Peyer's patch (tissue), 4 donors: ENCODE measurements at places on chromosomes 7 and 10. TPM values are rescaled to one million over a fixed set of nuclear protein-coding genes. Genes with fewer than 3 reads are reported as not detected.

CASP7 gene
- 47.9 TPM for total RNA-seq

EPDR1 gene
- 21.7 TPM for total RNA-seq

PRPS1L1 gene
- total RNA-seq: not detected

NKX1-2 gene
- total RNA-seq: not detected

RHOBTB1 gene
- total RNA-seq: 11.7 TPM

SUFU gene
- 9.9 TPM for total RNA-seq

AMPH gene
- total RNA-seq: 4.4 TPM

GRCh38 chr10:50946991-50947781 lies 61.8 kb upstream of the A1CF start:
- no peak for DNase-seq
- no peak overlapping the region for H3K4me3 ChIP-seq
- H3K4me1 ChIP-seq: no peaks in the 10 kb centered on the region
- H3K27me3 ChIP-seq: no peaks in the 10 kb centered on the region

DNA sequence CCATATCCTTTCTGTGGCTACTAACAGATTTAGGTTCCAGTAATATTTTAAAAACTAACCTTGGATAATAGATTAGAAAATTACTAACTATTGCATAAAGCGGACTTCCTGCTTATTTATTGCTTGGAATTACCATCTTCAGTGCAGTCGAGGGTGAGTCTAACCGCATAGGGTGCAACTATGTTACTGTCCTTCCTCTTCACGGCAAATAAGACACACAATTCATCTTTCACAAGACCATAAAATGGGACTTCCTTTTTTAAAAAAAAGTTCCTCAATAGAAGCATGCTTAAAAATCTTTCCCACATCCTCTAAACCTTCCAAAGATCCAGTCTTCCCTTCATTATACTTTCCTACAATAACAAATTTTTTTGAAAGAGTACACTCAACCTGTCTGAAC lies 2.1 kb downstream of the SLC25A40 start:
- H3K27me3 ChIP-seq: no peaks in the 10 kb centered on the region
- no peak overlapping the region for H3K4me3 ChIP-seq
- H3K4me1 ChIP-seq: no peaks in the 10 kb centered on the region
- no peaks in the 10 kb centered on the region for H3K36me3 ChIP-seq
- no peak for DNase-seq

DNA sequence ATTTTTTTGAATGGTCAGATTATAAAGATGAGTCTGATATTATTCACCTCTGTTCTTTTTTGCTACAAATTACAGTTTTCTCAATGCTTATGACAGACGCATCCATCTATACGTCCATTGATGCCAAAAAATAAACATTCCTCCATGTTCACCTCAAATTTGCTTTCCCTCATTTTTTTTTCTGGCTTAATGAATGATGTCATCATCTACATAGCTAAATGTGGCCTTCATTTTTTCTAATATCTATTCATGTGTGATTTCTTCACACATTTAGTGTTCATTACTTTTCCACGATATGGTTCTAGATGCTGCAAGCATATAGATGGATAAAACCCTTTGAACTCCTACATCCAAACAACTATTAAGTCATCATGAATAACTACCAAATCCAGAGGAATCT lies 163.1 kb downstream of the MAGI2 start:
- no peaks in the 10 kb centered on the region for H3K36me3 ChIP-seq
- no peaks in the 10 kb centered on the region for H3K4me1 ChIP-seq
- H3K27ac ChIP-seq: no peak overlapping the region
- H3K27me3 ChIP-seq: no peaks in the 10 kb centered on the region

DNA sequence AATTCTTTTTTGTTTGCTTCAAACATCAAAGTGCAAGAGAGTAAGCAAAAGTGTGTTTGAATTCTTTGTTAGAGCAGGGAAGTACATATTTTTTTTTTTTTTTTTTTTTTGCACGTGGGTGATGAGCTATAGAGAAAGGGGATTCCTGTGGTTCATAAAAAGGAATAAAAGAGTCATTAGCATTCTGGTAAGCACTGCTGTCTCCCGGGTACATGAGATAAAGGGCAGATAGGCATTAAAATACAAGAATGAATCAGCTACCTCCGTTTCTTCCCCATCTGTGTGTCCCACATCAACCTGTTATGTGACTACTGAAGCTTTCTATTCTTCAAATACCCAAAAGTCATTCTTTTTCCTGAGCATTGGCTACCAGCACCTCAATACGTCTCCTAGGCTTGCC lies 102.4 kb upstream of the SEMA3D start:
- no peak overlapping the region for H3K4me3 ChIP-seq
- no peaks in the 10 kb centered on the region for H3K27me3 ChIP-seq
- H3K4me1 ChIP-seq: no peaks in the 10 kb centered on the region
- DNase-seq: no peak

- no peaks in the 10 kb centered on the region for H3K36me3 ChIP-seq
- no peak for DNase-seq
- no peak overlapping the region for H3K4me3 ChIP-seq
These were observed 82.7 kb upstream of the C1GALT1 start for GRCh38 chr7:7099584-7100014.

DNA sequence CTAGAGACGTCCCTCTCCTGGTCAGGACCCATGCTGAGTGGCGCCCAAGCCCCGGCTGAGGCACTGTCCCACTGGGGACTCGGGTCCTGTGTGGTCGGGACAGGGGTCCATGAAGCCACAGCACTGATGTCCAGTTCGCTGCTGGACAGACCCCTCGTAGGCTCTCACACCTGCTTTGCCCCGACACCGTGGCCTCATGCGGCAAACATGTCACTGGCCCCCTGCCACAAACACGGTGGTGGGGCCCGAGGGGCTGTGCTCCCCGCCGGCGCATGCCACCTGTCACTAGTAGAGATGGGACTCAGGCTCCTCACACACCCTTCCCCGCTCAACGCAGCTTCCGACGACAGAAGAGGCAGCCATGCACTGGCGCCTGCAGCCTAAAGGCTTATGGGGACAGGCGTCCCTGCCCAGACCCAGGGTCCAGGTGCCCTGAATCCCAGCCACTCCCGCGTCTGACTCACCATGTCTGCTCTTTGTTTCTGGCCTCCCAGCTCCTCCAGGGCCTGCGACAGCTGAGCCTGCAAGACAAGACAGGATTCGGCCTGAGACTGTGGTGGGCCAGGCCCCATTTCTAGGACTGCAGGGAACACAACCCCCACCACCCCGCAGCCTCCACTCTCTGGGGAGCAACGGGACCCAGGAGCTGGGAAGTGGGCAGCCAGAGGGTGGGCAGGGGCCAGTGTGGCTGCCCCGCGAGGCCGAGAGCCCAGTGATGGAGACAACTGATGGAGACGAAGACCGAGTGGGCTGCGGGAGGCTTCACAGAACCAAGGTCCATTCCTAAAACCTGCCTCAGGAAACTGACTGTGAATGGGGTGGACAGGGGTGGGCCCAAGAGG lies 230.9 kb downstream of the MAD1L1 start:
- no peak overlapping the region for H3K4me3 ChIP-seq
- no peaks in the 10 kb centered on the region for H3K4me1 ChIP-seq
- H3K27me3 ChIP-seq: no peaks in the 10 kb centered on the region
- H3K36me3 ChIP-seq: no peaks in the 10 kb centered on the region

DNA sequence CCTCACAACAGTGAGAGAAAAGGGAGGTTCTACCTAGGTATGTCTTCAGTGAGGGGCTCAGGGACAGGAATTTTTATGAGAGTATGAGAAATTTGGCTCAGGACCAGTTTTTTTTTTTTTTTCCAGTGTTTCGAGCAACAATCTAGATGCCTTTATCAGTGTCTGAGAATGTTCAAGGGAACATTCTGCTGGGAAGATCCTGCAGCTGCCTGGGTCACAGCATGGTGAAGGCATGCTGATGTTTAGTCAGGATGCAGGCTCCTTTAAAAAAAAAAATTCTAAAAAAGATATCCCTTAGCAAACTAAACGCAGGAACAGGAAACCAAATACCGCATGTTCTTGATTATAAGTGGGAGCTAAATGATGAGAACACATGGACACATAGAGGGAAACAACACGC lies 31.0 kb downstream of the SBDS start:
- H3K4me3 ChIP-seq: no peak overlapping the region
- H3K4me1 ChIP-seq: no peaks in the 10 kb centered on the region
- DNase-seq: no peak
- no peaks in the 10 kb centered on the region for H3K36me3 ChIP-seq

DNA sequence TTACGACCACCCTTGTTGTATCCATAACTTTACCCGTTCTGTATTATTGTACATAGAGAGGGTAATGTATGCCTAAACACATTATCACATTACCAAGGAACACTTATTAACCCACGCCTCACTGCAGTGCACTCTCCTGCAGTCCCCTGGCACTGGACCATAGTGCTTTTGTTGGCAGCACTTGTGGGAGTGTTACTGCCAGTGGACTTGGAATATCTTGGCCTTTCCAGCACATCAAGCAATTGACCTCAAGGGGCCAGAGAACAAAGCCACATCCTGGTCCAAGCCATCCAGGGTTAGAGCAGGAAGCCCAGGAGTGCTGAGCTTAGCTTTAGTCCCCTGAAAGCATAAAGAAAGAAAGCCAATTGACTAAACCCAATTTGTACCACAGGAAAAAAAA lies 304.2 kb downstream of the PCDH15 start:
- no peak overlapping the region for H3K4me3 ChIP-seq
- DNase-seq: no peak
- no peak overlapping the region for H3K27ac ChIP-seq
- no peaks in the 10 kb centered on the region for H3K36me3 ChIP-seq

GRCh38 chr7:103765901-103766300 lies 223.6 kb downstream of the RELN start:
- H3K27ac ChIP-seq: no peak overlapping the region
- no peak overlapping the region for H3K4me3 ChIP-seq
- H3K4me1 ChIP-seq: no peaks in the 10 kb centered on the region
- no peaks in the 10 kb centered on the region for H3K36me3 ChIP-seq

DNA sequence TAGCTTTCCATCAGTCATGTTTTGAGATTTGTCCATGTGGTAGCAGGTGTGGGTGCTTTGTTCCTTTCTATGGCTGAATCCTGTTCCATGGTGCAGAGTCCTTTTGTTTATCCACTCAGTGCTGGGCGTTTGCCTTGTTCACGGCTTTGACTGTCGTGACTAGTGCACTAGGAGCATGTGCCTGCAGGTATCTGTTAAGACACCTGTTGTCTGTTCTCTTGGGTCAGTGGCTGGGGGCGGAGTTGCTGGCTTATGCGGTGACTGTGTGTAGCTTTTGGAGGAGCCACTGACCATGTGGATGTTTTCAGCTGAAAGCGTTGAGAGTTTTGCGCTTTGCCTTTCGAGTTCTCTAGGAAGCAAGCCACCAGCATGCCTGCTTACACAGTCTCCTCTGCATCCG lies 573.1 kb upstream of the FOXK1 start:
- H3K4me1 ChIP-seq: no peaks in the 10 kb centered on the region
- no peak overlapping the region for H3K4me3 ChIP-seq
- DNase-seq: no peak
- H3K36me3 ChIP-seq: no peaks in the 10 kb centered on the region
- no peak overlapping the region for H3K27ac ChIP-seq

DNA sequence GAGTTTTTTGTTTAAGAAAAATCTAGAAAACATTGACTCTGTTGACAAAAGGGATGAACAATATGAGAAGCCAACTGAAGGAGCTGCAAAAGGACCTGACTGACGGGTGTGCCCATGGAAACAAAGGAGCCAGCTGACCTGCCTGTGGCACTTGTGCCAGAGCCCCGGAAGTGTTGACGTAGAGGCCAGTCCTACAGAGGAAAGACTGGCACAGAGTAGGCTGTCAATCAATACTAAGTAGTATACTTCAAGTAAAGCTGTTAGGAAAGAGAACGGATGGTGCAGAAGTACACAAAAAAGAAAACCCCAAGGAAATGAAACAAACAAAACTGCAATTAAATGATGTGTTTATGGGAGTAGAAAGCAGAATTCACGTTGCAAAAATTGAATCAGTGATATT lies 19.0 kb upstream of the ABI1 start:
- peak; percentile 64 for DNase-seq
- no peak overlapping the region for H3K27ac ChIP-seq
- no peak overlapping the region for H3K4me3 ChIP-seq
- no peaks in the 10 kb centered on the region for H3K27me3 ChIP-seq
- no peaks in the 10 kb centered on the region for H3K36me3 ChIP-seq

DNA sequence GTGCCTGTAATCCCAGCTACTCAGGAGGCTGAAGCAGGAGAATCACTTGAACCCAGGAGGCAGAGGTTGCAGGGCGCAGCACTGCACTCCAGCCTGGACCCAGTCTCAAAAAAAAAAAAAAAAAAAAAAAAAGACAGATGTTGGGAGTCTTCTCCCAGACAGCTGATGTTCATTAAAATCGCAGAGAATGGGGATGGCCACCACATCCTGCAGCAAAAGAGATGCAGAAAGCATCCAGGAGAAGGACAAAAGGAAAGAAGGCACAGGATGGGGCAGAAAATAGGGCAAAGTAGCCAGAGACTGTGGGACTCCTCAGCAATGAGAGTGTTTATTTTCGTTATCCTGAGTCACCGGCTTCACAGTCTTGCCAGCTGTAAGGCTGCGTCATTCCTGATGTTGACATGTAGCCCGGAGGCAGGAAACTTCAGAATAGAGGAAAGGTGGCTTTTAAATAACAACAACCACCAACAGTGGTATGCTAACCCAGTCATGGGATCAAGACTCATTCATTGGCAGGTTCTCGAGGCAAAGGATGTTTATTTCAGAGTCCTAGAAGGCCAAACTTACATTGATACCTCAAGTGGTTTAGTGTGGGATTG lies 149.5 kb upstream of the SVIL start:
- no peak overlapping the region for H3K4me3 ChIP-seq
- no peak for DNase-seq
- no peaks in the 10 kb centered on the region for H3K4me1 ChIP-seq
- H3K27ac ChIP-seq: no peak overlapping the region
- no peaks in the 10 kb centered on the region for H3K36me3 ChIP-seq

- no peak overlapping the region for H3K4me3 ChIP-seq
- H3K27me3 ChIP-seq: no peaks in the 10 kb centered on the region
- H3K36me3 ChIP-seq: no peaks in the 10 kb centered on the region
These were observed 54.9 kb downstream of the MET start for GRCh38 chr7:116726713-116727431.

- DNase-seq: no peak
- H3K4me3 ChIP-seq: no peak overlapping the region
- no peak overlapping the region for H3K27ac ChIP-seq
- no peaks in the 10 kb centered on the region for H3K27me3 ChIP-seq
These were observed 207.6 kb upstream of the TMEM72 start for GRCh38 chr10:44703241-44704155.

DNA sequence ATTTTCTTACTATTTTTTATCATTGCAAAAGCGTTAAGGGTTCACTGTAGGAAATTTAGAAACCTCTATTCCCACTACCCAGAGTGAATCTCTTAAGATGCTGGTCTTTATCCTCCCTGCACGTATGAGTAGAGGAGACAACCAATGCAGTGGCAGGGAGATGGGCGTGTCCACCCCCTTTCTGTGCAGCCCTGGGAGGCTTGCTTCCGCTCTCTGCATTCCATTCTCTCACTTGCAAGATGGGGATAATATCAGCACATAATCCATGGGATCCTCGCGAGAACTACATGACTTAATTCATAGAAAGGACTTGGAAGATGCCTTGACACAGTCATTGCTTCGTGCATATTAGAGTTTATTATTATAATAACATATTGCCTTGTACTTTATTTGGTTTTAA lies 196.2 kb downstream of the KLF6 start:
- DNase-seq: no peak
- H3K36me3 ChIP-seq: no peaks in the 10 kb centered on the region
- H3K27me3 ChIP-seq: no peaks in the 10 kb centered on the region
- no peaks in the 10 kb centered on the region for H3K4me1 ChIP-seq
- H3K27ac ChIP-seq: no peak overlapping the region

- no peak overlapping the region for H3K4me3 ChIP-seq
- peaks cover 50% of the 10 kb centered on the region for H3K36me3 ChIP-seq
- DNase-seq: peak; percentile 70
- peak overlapping the region; percentile 79 for H3K27ac ChIP-seq
These were observed 7.2 kb upstream of the PGAM2 start for GRCh38 chr7:44072364-44073231.
